ENCODE measurements at places on chromosomes 2 and 18.

DNA sequence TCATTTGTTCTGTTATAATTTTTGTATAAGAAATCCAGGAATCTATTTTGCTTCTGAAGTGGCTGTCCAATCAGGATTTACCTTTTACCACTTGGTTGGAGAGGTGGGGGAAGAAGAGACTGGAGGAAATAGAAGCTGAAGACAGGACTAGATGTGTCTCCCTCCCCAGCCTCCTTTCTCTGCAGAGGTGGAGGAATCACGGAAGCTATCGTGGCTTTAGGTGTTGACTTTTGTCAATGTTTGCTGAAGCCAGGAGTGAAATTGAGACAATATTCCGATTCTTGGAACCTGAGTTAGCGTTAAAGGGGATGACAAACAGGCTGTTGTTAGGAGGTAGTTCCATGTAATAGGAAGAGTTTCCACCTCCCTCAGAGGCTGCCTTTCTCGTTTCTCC, 43.5 kb downstream of the PDCL3 start:
- no peak for DNase-seq

DNA sequence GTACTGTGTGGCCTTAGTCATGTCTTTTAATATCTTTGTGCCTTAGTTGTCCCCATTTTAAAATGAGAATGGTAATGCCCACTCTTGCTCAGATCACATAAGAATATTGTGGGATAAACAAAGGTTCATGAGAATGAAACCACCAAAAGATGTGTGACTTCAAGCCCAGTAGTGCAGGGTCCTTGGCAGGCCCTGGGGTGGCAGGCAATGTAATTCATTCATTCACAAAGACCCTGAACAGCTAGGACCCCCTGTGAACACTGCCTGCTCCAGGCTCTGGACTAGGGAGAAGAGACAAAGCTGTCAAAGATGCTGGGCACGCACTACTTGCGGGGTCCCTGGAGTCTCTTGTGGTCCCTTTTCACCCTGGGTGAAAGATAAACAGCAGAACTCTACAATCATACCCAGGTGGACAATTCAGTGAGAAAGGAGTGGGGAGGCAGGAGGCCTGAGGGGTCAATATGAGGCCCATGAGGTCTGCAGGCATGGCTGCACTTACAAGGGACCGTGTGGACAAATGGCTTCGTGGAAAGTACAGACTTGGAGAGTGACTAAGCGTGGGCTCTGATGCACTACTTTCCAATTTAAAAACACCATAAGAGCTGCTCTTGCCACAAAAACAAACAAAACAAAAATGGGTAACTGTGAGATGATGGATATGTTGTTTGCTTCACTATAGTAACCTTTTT, 136.1 kb downstream of the SMAD7 start:
- DNase-seq = no peak

- no peak for DNase-seq
Observed at GRCh38 chr2:39999864-40000263, 220.8 kb upstream of the THUMPD2 start.

GRCh38 chr2:109529532-109530449, 84.0 kb downstream of the SEPTIN10 start:
- DNase-seq = no peak

DNA sequence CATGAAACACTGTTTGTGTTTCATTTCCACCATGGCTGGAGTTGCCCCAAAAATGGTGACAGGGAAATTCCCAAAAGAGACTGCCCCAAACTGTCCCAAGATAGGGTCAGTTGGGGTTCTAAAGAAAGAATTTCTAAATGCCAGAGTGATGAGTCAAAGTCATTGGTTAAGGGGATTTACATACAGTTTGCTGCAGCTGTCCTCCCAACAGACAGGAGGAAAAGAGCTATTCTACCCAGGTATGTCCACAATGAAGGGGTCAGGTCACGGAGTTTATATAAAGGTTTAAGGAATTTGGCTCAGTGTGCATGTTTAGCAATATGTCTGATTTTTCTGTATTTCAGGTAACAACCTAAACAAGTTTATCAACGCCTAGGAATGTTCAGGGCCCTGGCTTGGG, 344.1 kb downstream of the TDRD15 start:
- no peak for DNase-seq

- no peak for DNase-seq
Observed at GRCh38 chr2:118222273-118222594, 134.0 kb downstream of the INSIG2 start.

DNA sequence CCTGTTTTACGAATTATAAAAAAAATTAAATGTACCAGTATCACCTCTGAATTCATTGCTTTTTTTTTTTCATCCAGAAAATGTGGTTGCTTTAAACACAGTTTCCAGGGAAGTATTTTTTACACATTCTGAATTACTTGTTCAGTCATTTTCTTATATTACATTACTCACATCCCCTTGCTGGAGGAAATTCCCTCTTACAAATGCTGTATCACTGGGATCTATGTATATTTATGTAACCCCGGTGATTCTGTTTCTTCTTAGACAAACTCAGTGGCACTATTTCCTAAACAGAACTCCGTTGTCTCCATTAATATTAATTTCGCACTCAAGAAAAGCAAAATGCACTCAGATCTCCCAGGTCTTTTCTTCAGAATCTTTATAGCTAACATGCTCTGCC, 1078.5 kb upstream of the ZEB2 start:
- DNase-seq = no peak

GRCh38 chr2:111957872-111958354, 59.5 kb downstream of the MERTK start:
- DNase-seq = no peak

- DNase-seq = no peak
Observed at GRCh38 chr2:10536569-10537133, 88.5 kb upstream of the ODC1 start.

DNA sequence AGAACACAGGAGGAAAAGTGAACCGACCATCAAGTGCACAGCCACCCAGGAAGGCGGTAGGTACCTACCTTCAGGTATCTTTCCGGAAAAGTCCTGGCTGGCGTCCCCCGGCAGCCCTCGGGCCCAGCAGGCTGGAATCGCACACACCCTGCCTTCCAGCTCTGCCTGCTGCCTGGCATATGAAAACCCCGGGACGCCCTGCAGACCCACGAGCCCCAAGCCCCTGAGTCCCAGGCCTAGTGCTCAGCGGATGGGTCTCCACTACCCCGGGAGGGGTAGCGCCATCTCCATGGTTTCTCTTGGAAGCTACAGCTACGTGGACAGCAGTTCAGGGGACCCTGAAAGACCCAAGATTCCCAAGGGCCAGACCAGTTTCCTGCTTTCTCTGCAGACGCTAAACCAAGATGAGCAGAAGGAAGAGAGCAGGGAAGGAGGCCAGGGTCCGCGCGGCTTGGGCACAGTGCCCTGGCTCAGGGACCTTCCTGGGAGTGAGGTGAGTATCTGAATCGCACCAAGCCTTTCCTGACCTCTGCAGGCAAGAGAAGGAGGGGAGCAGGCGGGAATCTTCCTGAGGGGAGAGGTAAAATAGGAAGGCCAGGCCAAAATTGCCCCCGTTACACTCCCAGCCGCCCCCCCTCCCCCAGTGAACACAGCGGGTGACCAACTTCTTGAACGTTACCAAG, 80.4 kb downstream of the ARHGEF4 start:
- DNase-seq = no peak

DNA sequence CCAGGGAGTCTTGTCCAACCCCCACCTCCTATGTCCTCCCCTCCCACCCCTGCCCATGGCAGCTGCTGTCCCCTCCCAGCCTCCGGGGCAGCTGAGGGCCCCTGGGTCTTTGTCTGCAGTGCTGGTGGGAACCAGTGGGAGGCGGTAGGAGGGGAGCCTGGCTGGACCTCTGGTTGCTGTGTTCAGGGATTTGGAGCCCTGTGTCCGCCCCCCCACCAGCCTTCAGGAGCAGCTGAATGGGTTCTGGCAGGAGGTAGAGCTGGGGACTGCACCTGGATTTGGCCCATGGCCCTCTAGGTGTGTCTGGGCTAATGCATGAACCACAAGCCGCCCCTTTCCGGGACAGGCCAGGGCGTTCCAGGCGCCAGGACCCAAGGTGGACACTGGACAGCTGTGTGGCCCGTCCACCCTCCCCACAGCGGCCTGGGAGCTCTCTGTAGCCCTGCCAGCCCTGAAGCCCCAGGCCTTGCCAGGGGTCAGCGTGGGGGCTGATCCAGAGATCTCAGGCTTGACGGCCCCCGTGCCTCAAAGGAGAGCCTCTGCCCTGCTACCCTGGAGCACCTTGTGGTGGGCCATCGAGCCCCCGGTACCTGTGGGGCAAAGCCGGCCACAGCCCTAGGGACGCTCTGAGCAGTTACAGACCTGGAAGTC, 25.4 kb downstream of the GPC1 start:
- no peak for DNase-seq

DNA sequence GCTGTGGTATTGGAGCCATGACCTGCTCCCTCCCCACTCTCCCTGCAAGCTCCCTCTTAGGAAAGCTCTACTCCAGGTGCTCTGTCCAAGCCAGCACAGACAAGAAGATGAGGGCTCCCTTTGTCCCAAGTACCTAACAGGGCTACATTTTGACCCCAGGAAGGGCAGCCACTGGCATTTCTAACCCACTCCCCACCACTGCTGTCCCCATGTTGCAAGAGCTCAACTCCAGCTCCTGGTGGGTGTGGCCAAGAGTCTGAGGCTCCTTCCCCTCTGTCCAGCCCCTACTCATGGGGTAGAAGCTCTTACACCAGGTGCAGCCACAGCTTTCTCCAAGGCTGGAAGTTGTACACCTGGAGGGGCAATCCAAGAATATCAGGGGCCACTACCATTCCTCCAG, 127.0 kb upstream of the NPAS2 start:
- DNase-seq = no peak

- no peak for DNase-seq
Observed at GRCh38 chr2:216014986-216015385, 1.6 kb upstream of the MREG start.

GRCh38 chr18:79766308-79766707, 31.4 kb upstream of the KCNG2 start:
- DNase-seq = no peak

DNA sequence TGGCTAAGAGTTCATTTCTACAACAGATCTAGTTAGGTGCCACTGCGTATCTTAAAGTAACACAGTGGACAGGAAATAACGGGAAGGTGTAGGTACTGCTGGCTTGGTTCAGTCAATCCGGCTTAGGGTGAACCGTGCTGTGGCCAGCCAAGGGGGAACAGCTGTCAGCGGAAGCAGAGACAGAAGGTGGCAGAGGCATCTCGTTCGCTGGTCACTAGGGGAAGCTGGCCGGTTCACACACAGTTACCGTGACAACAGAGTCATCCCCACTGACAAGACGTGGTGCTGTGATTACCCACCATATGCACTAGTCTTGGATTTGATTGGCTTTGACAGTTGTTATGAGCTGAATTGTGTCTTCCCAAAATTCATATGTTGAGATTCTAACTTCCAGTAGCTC, 58.8 kb upstream of the HDAC4 start:
- DNase-seq = no peak

DNA sequence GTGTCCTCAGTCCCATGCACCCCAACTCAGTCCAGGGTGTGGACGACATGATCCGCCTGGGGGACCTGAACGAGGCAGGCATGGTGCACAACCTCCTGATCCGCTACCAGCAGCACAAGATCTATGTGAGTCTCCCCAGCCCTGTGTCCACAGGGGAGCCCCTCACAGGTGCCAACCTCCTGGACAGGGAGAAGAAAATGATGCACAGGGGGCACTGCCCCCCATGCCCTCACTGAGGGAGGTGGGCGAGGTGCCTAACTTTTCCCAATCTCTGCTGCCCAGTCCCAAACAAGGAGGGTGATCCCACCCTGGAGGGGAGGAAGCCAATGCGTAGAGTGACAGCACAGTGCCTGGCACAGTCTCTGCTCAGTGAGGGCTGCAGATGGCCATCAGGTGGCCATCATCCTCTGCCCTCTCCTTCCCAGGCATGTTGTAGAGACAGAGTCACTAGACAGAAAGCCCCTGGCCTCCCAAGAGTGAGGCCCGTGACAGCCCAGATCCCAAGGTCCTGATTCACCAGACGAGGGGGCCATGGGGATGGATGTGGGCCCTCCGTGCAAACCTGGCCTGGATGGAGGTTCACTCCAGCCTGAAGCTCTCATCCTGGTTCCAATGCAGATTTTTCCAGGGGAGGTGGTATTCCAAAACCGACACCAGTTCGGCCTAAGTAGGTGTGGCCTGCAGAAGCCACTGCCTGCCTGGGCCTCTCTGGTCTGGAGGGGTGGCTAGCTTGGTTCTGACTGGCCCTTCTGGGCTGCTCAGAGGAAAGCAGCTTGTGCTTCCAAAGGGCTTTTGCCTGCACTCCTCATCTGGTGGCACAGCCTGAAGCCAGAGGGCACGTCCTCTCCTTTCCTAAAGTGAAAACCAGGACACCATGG, 30.0 kb downstream of the MYO7B start:
- DNase-seq = no peak

GRCh38 chr2:181384923-181385322, 72.3 kb upstream of the ITGA4 start:
- DNase-seq = no peak

GRCh38 chr2:240139011-240139441, 1.4 kb downstream of the OTOS start:
- no peak for DNase-seq

- DNase-seq = no peak
Observed at GRCh38 chr2:60742419-60742818, 13.6 kb upstream of the PAPOLG start.

GRCh38 chr2:65273344-65273743, 45.7 kb downstream of the ACTR2 start:
- no peak for DNase-seq

DNA sequence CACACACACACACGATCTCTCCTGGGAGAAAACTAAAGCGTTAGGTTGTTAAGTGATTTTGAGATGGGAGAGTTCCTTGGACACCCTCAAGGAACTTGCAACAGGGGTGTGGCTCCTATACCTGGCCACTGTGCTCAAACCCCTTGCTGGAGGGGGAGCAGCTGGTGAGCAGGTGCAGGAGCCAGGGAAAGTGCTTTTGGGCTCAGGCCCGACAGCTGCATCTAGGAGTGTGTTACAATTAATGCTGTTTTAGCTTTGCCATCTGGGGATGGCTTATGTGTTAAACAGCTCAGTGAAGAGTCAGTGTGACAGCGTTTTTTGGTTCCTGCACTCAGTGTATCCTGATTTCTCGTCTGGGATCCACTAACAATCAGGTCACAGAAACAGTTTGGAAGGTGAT, 510.8 kb downstream of the TRIB2 start:
- no peak for DNase-seq

GRCh38 chr18:46239998-46240397, 135.8 kb downstream of the HAUS1 start:
- DNase-seq = no peak

DNA sequence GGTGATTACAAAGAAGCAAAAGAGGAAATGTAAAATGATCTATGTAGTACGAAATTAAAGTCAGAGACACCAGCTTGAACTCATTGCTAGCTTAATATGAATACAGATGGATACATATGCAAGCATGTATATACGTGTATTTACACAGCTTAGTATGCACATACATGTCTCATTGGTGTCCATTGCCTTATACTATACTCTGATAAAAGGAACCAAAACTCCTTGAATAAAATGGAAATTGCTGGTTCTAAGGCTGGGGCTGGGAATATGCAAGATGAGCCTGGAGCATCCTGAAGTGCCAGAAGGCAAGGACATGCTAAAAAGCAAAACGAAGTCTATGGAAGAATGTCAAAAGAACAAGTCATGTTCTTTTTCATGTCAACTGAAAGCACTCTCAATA, 1424.4 kb upstream of the SLC39A10 start:
- no peak for DNase-seq
